ENCODE measurements at places on chromosomes 13 and 19. TPM values are rescaled to one million over a fixed set of nuclear protein-coding genes. Genes with fewer than 3 reads are reported as not detected.

DNA sequence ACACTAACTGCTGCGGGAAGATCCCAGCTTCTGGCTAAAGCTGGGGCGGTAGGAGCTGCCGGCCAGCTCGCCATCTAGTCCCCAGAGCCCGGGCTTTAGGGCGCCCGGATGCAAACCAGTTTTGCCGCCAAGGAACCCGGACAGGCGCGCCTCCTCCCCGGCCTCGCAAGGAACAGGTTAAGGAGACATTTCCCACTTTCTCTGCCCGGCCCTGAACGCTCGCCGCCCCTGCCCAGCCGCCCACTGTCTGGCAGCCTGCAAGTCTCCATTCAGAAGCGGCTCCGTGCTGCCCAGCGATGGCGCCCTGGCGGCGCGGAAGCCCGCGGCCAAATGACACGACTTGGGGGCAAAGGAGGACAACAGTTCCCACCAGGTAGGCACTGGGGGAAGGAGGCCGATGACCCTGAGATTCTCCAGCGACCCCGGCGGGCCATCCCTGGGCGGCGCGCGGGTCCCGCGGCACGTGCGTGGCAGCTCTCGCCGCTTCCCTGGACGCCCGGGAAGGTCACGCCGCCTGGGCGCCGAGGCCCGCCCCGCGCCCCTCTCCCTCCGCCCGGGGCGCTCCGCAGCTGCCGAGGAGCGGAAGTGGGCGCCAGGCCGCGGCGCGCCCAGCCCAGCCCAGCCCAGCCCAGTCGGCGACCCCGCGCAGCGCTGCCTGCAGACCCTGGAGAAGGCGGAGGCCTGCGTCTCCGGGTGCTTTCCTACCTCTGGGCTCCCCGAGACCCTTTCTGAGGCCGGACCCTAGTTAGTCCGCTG, 42.2 kb upstream of the HNRNPA1L2 start:
- peak; percentile 52 for DNase-seq

GRCh38 chr13:39879286-39880035, 224.0 kb downstream of the COG6 start:
- no peak for DNase-seq

GRCh38 chr19:888581-889385, 4.2 kb downstream of the MED16 start:
- no peak for DNase-seq

DNA sequence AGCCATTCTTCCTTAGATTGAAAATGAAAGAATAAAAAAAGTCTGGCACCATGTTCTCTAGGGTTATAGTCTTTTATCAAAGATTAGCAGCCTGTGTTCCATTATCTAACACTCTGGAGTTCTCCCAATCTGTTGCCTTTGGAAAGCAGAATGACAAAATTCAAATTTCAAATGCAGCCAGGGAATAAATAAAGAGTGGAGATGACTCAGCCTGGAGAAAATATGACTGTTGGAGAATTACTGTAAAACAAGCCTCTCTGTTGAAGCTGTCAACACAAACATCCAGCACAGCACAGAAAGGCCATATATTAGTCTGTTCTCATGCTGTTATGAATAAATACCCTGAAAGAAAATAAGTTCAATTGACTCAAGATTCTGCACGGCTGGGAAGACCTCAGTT, 650.5 kb upstream of the SLC10A2 start:
- DNase-seq, result no peak

Gene NRTN
- polyA plus RNA-seq, result 1.1 TPM

Gene LHB
- 1.6 TPM for polyA plus RNA-seq

Measured in small intestine (tissue), 16 donors.